ENCODE measurements at places on chromosomes 2 and 18. TPM values are rescaled to one million over a fixed set of nuclear protein-coding genes. Genes with fewer than 3 reads are reported as not detected.
A peak's percentile ranks its signal among the peaks of the same experiment; 100 is the strongest.

MATN3 gene
- 0.29 TPM for total RNA-seq

DNA sequence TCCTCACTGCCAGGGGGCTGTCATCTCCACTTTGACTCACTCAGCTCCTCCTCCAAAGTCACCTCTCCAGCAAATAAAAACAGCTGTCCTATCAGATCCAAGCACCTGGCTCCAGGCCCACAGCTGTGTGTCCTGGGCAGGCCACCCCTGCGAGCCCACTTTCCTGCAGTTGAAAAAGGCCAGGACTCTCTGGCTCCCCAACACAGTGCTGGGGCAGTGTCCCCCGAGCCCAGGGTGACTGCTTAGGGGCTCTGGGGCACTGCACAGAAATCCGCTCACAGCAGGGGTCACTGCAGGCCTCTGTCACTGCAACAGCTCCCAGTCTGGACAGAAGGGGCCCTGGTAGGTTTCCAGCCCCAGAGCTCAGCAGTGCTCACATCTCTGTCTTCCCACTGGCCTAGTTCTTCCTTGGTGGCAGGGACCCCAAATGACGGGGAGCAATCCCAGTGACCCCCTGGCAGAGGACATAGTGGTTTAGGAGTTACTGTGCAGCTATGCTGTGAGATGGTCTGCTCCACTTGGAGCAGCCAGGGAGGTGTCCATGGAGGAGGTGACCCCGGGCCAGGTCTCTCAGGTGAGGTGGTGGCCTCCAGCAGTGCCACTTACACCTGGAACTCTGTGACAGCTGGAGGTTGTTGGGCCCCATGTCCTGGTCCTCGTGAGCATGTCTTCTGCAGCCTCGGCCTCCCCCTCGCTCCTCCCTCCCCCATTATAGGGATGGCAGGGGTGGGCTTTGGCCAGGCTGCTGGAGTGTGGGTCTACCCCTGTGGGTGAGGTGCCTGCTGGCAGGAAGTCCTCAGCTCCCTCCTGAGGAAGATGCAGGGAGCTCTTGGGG, 35.5 kb downstream of the HS6ST1 start:
- peak; percentile 27 for DNase-seq

DNA sequence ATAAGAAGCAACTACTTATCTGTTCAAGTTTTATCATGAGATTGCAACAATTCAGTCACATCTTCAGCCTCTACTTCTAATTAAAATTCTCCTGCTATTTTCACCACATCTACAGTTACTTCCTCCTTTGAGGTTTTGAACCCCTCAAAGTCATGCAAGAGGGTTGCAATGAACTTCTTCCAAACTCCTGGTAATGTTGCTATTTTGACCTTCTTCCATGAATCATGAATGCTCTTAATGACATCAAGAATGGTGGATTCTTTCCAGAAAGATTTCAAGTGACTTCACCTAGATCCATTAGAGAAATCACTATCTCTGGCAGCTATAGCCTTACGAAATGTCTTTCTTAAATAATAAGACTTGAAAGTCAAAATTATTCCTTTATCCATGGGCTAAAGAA, 1052.8 kb upstream of the NRXN1 start:
- DNase-seq = no peak

GRCh38 chr18:72187956-72188355, 356.2 kb downstream of the CBLN2 start:
- DNase-seq = no peak

DNA sequence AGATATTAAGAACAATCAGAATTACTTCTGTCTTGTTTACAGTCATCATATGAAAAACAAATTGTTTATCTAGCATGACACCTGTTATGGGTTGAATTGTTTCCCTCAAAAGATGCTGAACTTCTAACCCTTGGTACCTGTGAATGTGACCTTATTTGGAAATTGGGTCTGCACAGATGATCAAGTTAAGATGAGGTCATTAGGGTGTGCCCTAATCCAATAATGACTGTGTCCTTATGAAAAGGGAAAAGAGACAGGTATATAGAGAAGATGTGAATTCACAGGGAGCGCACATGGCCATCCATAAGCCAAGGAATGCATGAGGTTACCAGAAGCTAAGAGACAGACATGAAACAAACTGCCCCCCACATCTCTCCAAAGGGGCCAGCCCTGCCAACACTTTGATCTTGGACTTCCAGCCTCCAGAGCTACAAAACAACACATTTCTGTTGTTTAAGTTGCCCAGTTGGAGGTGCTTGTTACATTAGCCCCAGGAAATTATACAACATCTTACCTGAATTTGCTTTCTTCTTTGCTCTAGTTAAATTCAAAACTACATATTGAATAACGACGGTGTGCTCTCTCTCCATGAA, 2.3 kb upstream of the HPCAL1 start:
- no peak for DNase-seq

OXER1 gene
- total RNA-seq = 0.37 TPM

FBXO15 gene
- total RNA-seq = 0.47 TPM

- DNase-seq = no peak
Observed at GRCh38 chr2:50951437-50951836, 80.5 kb downstream of the NRXN1 start.

DNA sequence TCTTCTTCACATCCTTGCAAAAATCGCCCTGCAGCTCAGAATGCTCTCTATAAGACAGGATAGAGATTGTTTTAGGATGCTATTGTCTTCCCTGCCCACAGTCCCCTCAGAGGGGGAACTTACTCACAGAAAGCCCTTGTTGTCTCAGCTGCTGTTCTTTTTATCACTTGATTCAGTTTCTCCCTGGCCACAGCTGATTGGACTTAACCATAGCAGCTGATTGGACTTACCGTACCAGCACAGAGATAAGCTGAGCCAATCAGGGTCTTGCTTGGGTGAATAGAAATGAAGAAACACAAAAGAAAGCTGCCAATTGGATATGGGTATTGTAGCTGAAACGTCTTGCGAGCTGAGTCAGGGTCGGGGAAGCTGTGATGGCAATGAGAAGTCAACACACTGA, 194.2 kb upstream of the MEX3C start:
- DNase-seq = no peak

DNA sequence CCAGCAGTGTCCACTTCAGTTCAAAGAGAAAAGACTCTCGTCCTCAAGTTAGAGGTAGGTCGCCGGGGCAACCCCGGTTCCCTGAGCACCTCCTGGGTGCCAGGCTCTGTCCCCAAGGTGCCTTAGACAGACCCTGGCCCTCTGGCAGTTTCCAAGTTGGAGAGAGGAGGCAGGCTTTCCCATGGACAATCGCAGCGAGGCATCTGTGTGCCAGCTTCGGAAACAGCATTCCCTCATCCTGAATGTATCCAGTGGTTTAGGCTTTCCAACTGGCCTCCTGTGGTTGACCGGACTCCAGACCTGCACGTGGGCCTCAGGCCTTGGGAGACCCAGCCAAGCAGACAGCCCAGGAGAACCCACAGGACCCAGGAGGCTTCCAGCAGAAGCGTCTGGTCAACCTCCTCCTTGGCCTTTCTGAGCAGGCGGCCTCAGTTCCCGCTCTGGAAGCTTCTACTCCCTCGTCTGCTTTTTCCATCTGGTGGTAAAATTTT, 70.3 kb downstream of the KCNF1 start:
- DNase-seq = no peak

IFIH1 gene
- 8.5 TPM for total RNA-seq

CCDC85A gene
- total RNA-seq = 2.5 TPM

- no peak for DNase-seq
Observed at GRCh38 chr2:46067501-46068305, 229.5 kb upstream of the EPAS1 start.

DNA sequence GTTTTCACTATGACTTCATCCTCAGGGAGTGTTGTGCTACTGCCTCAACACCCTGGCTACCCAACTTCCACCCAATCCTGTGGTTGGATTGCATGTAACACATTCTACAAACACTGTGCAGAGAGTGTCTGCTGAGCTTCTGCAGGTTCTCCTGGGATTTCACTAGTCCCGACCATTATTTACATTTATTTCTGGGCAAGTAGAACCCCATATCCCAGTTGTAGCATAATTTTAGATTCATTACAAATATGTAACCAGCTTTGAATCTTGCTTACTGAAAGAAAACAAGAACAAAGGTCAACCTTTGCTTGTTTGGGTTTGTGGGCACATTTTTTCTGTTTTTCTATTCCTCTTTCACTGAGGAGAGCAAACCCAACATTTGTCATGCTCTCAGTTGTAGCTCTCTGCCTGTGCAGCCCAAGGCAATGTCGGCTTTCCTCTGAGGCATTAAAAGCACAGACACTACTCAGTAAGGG, 2036.1 kb upstream of the LRRTM1 start:
- DNase-seq = no peak

DNA sequence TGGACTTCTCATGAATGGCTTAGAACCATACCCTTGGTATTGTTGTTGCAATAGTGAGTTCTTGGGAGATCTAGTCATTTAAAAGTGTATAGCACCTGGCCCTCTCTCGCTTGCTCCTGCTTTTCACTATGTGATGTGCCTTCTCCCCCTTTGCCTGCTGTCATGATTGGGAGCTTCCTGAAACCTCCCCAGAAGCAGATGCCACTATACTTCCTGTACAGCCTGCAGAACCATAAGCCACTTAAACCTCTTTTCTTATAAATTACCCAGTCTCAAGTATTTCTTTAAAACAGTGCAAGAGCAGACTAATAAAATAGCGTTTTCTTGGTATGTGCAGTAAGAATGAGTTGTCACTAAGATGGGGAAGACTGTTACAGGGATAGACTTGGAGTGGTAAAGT, 31.6 kb downstream of the BAZ2B start:
- no peak for DNase-seq

- no peak for DNase-seq
Observed at GRCh38 chr2:134778372-134778771, 59.6 kb upstream of the TMEM163 start.

GRCh38 chr2:44324971-44325426, 36.3 kb downstream of the PREPL start:
- DNase-seq = peak; percentile 26

DNA sequence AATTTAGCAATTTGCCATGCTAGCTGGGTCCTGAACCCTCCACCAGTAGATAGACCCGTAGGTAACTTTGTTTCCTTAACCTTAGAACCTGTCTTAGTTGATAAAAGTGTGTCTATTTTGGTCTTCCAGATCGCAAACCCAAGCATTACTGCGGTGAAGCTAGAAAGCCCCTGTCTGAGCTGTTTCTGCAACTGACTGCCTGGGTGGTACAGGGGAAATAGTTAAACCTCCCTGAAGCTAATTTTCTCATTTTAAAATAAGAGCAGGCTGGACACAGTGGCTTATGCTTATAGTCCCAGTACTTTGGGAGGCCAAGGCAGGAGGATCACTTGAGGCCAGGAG, 101.7 kb upstream of the MSH2 start:
- no peak for DNase-seq

Measured in left cardiac atrium (tissue), 4 donors.